ENCODE measurements at places on chromosomes 12 and 14. TPM values are rescaled to one million over a fixed set of nuclear protein-coding genes. Genes with fewer than 3 reads are reported as not detected.

The PSMB11 gene
- 0.21 TPM for total RNA-seq

The CCDC197 gene
- not detected for total RNA-seq

The GPR65 gene
- 17.9 TPM for total RNA-seq

The CCT2 gene
- 158 TPM for total RNA-seq

The IL23A gene
- 6.1 TPM for total RNA-seq

The CD163L1 gene
- not detected for total RNA-seq

The SYT1 gene
- not detected for total RNA-seq

The GPD1 gene
- total RNA-seq, result 0.25 TPM

The SYT10 gene
- total RNA-seq, result not detected

The RNU4-1 gene
- 672 TPM for total RNA-seq

The KCNMB4 gene
- total RNA-seq, result 0.50 TPM

The RNASE7 gene
- not detected for total RNA-seq

The TAS2R8 gene
- not detected for total RNA-seq

The TSPAN19 gene
- not detected for total RNA-seq

The CYP46A1 gene
- 0.12 TPM for total RNA-seq
